ENCODE measurements at places on chromosomes 3 and 15.

- no peak for DNase-seq
These were observed 732.9 kb upstream of the BCHE start for GRCh38 chr3:166570102-166570501.

GRCh38 chr15:78983146-78983918 lies 38.5 kb upstream of the CTSH start:
- no peak for DNase-seq

DNA sequence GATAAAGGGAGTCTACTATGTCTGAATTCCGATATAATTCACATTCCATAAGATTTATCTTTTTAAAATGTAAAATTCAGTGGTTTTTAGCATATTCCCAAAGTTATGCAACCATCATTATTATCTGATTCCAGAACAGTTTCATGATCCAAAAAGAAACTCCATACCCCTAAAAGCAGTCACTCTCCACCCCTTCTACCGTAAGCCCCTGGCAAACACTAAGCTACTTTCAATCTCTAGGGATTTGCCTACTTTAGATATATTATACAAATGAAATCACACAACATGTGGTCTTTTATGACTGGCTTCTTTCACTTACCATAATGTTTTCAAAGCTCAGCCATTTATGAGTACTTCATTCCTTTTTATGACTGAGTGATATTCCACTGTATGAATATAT lies 65.6 kb downstream of the TMEM212 start:
- DNase-seq = no peak

DNA sequence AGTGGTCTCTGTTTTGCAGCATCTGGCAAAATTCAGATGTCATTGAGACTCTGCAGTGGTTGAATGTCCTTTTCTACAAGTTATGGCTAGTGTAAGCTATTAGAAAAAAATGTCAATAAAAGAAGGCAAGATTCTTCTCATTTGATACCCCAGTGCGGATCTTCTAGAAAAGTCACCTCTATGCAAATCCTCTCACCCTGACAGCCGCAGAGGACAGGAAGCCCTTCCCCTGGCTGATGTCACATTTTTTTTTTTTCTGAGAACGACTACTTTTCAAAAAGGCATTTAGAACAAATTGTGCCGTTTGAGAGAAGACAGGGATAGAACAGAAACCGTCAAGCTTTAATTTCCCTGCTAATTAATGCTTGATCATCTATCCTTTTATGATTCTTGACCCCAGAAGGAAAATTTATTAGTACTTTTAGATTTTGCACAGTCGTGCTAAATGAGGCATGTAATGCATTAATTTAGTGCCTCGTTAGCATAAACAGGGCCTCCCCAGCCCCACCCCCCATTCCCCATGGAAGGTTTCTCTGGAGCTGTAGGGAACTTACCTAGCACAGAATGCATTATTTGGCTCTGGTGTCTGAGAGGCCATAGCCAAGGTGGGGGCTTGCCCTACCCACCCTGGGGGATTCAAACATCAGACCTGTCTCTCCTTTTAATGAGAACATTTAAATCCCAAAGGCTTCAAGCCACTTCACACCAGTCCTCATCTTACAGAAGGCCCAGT lies 183.8 kb downstream of the OPA1 start:
- DNase-seq = no peak

GRCh38 chr3:46479021-46479420 lies 14.3 kb upstream of the LTF start:
- DNase-seq = no peak

DNA sequence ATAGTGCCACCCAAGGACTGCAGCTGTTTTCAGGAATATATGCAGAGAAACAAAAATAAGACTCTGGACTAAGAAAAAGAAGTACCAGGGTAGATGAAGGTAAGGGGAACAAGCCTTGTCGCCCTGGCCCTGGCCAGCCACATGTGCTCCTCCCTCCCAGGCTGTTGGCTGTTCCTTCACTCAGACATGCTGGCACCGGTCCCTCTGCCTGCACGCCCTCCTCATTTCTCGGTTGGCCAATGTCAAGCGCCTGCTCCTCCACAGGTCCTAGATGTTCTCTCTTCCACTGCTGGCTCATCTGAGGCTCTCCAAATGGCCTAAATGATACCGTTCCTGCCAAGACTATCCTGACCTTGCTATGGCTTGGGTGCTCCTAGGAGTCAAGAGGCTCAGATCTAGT lies 288.4 kb upstream of the LYSMD4 start:
- DNase-seq = no peak

DNA sequence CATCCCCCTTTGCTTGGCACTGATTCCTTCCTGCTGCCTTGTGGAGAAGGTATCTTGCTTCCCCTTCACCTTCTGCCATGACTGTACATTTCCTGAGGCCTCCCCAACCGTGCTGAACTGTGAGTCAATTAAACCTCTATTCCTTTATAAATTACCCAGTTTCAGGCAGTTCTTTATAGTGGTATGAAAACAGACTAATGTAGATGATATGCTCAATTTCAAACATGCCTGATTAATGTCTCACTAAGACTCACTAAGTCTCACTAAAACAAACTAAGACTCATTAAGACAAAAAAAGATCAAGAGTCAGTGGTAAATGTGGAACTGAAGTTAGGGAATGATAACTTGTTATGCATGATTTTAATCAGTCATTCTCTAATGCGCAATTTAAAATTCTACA lies 606.6 kb downstream of the RBMS3 start:
- no peak for DNase-seq

GRCh38 chr15:43187544-43188155 lies 2.4 kb downstream of the CCNDBP1 start:
- no peak for DNase-seq

GRCh38 chr3:127089486-127090145 lies 103.3 kb upstream of the PRR23E start:
- DNase-seq = no peak

GRCh38 chr3:72078676-72079368 lies 293.9 kb upstream of the PROK2 start:
- DNase-seq = no peak

DNA sequence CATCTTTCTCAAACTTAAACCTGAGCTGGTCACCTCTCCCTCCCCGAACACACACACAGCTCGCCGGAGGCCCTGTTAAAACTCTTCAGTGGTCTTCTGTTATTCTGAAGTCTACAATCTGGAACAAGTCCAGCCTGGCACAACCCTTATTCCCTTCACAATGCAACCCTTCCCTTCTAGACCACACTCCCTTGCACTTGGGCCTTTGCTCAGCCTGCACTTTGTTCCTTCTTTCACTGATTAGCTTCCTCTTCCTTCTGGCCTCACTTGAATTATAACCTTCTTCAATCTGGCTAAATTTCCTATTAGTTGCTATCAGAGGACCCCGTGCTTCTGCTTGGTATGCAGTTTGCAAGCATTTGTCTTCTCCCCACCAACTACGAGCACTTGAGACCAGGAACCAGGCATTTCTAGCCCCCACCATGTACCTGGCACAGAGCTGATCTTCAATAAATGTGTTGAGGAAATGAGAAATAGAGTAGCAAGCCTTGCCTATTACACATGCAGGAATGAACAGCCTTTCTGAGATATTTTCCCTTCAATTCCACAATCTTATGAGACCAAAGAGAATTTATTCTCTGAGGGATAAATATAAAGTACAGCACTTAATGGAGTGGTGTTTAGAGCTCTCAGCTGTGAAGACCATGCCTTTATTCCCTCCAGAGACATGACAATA lies 663.1 kb upstream of the ADAMTS9 start:
- DNase-seq = no peak

GRCh38 chr3:16728770-16729745 lies 123.8 kb upstream of the DAZL start:
- DNase-seq = no peak

GRCh38 chr15:101804941-101805340 lies 1.6 kb downstream of the OR4F6 start:
- no peak for DNase-seq

GRCh38 chr3:195558602-195559001 lies 15.5 kb upstream of the PPP1R2 start:
- DNase-seq = peak; percentile 51

DNA sequence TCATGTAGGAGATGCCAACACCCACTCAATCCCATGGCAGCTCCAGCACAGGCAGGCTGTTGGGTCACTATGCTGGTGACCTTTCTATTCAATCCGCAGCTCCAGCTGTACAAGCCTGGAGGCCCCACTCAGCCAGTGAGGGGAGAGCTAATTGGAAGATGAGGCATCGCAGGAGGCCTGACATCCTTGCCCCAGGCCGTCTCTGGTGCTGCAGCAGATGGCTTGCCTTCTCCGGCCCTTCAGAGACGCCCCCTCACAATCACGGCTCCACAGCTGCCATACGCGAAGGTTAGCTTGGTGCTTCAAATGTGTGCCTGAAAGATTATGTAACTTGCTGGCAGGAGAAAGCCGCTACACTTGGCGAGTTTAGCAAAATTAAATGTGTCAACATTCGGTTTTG lies 104.2 kb upstream of the CLSTN2 start:
- no peak for DNase-seq

GRCh38 chr3:52061121-52061910 lies 4.9 kb upstream of the DUSP7 start:
- no peak for DNase-seq

DNA sequence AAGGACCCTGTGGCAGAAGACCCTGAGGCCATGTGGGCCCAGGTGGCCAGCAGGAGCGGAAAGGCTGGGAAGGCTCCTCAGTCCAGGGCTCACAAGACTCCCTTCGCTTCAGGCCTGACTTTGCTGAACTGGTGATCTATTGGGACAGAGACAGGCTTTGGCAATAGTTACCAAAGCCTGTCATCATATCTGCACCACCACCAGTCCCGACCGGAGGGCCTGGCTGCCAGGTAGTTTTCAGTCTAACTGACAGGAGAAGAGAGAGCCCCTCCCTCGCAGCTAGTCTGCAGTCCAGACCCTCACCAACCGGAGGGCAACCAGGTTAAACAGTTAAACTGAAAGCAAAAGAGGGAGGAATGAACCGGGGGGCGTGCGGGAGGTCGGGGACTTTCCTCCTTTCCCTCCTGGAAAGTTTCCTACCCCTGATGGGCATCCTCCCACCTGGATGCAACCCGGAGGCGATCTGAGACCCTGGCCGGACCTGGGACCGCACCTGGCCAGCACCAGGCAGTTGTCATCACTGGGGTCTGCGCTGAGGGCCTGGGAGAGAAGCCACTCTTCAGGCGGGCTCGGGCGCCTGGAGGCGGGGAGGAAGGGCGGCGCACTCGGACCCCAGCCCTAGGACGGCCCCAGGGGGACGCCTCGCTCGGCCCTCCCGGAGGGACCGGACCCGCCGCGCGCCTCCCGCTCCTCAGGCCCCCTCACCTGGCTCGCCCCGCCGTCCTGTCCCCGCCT lies 435 bp downstream of the RAB27A start:
- peak; percentile 73 for DNase-seq

DNA sequence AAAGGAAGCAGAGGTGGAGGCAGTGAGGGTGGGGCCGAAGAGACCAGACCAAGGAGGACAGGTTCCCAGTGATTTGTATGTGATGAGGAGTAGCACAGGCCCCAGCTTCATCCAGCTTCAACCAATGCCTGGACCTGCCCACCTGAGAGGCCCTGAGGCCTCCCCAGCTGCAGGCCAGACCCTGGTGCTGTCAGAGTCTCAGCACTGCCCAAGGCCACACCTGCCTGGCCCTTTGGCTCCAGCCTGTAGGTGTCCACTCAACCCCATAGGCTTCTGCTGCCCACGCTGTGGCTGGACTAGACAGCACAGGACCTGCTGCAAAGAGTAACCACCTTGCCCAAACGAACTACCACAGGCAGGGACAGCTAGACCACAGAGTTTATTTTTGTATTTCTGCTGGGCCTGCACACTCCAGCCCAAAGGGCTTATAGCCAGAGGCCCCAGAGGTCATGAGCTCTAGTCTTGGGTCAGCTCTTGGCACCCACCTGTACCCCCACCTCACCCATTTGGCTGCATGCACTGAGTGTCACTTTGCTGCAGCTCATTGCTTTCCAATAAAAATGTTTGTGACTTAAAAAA lies 81.9 kb upstream of the CDV3 start:
- no peak for DNase-seq
